ENCODE measurements at places on chromosomes 13 and 19.

DNA sequence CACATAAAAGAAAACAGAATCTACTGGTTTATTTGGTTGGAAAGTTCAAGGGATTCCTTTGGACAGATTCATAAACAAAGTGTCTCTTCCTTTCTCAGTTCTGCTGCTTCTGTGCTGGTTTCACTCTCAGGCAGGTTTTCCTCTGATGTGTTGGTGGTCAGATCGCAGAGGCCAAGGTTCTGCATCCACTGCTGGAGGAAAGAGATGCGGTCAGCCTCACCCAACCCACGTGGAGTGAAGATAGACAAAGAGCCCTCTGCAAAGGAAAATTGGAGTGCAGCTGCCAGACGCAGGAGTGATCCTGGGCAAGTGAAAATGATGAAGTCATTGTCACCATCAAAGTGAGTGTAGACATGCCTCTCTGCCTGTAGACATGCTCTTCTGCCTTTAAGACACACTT lies 352.0 kb downstream of the TSHZ3 start:
- DNase-seq: no peak

DNA sequence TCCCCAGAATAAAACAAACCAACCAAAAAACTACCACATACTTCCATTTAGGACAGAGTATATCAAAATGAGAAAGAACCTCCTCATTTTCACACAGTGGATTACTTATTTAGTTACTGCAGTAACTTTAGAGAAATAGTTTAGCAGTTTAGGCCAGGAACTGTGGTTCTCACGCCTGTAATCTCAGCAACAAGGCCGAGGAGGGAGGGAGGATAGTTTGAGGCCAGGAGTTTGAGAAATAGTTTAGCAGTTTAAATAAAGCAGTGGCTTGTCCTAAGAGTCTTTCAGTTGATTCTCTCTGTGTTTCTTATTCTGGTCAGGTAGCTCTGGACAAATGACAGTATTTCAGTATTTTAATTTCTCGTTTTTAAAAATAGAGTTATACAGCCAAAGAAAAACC lies 9.4 kb downstream of the HMGB1 start:
- DNase-seq: no peak

GRCh38 chr19:30393046-30393445 lies 20.9 kb downstream of the ZNF536 start:
- DNase-seq: no peak

GRCh38 chr19:58328999-58329398 lies 2.2 kb downstream of the ZSCAN22 start:
- no peak for DNase-seq

- DNase-seq: no peak
Measured at GRCh38 chr13:55069746-55070145, 2041.1 kb downstream of the OLFM4 start.

All from stimulated activated CD4-positive, alpha-beta T cell treated with anti-CD3 and anti-CD28 coated beads, TNF-alpha, amount 100 ng/mL, for 4 hours (primary cell).